GM03348 (cell line): ENCODE measurements at places on chromosomes 16 and 17.
A peak's percentile ranks its signal among the peaks of the same experiment; 100 is the strongest.

DNA sequence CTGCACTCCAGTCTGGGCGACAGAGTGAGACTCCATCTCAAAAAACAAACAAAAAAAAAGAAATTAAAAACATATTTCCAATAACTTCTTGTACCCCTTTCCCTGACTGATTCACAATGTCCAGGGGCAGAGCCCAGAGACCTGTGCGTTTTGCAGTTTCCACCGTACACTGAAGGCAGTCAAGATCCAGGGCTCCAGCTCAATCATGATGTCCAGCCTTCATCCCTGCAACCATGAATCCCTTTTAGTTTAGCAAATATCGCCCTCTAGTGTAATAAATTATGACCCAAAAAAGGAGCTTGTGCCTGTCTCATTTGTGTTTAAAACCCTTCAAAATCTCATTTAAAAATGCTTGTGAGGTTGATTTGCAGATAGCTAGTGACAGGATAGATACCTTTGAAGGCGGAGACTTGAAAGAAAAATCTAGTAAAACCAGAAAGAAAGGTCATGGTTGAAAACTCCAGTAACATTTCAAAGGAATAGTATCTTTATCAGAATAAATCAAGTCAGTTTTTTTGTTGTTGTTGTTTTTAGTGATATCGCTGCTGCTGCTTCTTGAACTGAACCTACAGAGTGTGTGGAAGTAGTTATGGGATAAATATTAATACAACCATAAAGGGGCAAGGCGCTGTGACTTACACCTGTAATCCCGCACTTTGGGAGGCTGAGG, 3.7 kb upstream of the ERN1 start:
- DNase-seq: peak; percentile 72

DNA sequence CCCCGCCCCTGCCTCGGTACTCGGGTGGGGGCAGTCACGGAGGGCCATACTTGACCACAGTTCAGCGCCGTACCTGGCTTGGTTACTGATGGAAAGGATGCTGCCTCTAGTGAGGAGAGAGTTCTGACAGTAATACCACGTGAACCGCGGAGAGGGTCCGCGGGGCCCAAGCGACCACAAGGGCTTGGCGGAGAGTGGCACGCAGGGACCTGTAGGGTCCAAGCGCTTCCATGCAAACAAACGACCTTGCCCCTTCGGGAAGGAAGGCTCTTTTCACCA, 9.2 kb downstream of the KDM6B start:
- no peak for DNase-seq

- DNase-seq: peak; percentile 91
Measured at GRCh38 chr16:17273142-17273561, 197.6 kb downstream of the XYLT1 start.

DNA sequence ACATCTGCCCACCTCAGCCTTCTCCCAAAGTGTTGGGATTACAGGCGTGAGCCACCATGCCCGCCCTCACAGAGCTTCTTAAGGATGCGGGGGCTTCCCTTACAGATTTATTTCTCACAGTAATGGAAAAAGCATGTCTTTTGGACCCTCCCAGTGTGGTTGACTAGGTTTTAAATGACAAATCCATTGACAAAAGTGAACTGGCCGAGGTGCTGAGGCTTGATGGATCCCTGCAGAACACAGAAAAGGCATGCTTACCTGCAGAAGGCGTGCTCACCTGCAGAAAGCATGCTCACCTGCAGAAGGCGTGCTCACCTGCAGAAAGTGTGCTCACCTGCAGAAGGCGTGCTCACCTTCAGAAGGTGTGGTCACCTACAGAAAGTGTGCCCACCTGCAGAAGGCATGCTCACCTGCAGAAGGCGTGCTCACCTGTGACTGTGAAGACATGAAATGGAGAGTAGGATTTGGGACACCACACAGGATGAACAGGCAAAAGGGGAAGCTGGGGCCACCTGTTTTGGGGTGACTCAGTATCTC, 15.1 kb upstream of the BBS2 start:
- no peak for DNase-seq

- no peak for DNase-seq
Measured at GRCh38 chr16:87961623-87962022, 10.4 kb downstream of the BANP start.

- no peak for DNase-seq
Measured at GRCh38 chr16:73040735-73041402, 7.1 kb downstream of the ZFHX3 start.
